Islet precursor cell (in vitro differentiated cells): ENCODE measurements at places on chromosomes 3 and 15.

DNA sequence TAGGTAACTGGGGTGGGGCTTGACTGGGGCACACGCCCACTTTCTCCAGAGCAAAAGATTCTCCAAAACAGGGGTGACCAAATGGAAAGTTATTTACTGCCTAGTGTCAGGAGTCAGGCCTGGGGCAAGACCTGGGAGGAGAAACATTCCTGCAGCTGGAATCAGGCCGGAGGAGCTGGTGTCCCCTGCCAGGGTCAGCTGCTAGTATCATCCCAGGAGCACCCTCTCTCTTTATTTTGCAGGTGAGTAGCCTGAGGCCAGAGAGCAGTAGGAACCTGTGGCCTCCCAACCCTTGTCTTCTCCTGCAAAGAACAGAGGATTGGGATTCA, 32.9 kb downstream of the DNAJB8 start:
- DNase-seq, result peak; percentile 96

DNA sequence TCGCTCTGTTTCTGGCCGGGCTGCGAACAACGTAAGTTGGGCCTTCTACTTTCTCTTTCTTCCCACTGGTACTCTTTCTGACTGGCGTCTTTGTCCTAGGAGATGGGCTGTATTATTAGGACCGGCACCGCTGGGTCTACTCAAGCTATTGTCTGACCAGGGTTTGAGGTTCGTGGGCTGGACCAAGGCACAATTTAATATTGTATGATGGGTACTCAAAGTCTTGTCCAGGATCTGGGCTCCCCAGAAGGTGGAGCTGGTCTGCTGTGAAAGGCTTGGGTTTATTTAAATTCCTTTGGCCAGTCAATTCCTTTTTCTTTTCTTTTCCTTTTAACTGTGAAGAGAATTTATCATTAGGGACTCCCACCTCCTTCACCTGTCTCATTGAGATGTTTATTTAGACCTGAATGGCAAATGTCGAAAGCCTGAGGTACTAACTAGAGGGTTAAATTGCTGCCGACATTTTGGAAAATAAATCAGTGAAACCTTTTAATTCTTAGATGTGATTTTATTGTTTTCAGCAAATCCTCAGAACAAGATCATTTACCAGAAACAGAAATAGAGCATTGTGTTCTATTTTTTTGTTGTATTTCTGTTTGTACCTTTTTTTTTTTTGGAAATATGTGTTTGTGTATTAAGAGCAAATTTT, 410 bp downstream of the LRRC49 start:
- peak; percentile 60 for DNase-seq

DNA sequence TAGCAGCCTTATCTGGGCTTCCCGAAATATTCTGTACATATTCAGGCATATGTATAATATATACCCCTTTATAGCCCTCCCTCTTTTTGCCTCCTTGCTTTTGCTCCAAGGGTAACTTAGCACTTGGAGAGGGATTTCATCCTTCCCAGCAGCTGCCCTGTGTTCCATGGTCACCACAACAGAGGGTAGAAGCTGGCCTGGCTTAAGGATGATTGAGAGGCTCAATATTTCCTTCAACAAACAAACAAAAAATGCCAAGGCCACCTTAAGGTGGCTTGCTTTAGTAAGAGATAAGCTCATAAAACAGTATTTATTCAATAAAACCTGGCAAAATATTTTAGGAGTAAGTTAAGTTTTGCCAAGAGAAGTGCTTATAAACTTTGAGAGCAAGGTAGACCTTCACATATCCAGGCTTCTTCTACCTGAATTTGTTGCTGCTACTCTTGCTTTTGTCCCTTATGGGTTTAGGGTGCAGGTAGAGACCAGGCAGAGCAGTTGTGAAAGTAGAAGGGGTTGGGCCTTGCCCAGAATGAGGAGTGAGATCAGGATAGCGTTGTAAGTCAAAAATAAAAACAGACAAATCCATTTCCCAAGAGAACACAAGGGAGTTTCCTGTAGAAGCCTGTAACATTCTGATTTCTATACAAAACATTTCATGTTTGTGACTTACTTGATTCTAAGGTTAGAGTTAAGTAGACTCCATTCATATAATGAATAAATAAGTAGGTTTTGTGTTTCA, 52.7 kb upstream of the ATOSA start:
- DNase-seq, result no peak

- DNase-seq, result no peak
These were observed 18.9 kb downstream of the RAP2B start for GRCh38 chr3:153180860-153181372.

DNA sequence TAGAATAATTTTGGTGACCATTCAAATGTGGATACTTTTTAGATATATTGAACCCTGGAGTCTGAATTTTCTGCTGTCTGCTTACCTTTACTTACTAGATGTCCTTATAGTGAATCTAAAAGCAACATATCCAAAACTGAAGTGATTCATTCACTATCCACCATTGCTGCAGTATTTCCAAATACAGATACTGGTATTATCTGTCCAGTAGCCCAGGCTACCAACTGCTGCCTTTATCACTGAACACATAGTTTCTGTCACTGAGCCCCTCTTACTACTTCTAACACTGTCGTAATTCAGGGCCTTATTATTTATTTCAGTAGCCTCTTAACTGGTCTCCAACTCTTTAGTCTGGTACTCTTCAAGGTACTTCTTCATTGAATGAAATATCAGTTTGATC, 49.2 kb downstream of the SLMAP start:
- no peak for DNase-seq

- DNase-seq, result peak; percentile 46
These were observed 4.4 kb upstream of the ZNF589 start for GRCh38 chr3:48236531-48236930.

GRCh38 chr15:65638681-65639089, 16.9 kb downstream of the SLC24A1 start:
- no peak for DNase-seq

DNA sequence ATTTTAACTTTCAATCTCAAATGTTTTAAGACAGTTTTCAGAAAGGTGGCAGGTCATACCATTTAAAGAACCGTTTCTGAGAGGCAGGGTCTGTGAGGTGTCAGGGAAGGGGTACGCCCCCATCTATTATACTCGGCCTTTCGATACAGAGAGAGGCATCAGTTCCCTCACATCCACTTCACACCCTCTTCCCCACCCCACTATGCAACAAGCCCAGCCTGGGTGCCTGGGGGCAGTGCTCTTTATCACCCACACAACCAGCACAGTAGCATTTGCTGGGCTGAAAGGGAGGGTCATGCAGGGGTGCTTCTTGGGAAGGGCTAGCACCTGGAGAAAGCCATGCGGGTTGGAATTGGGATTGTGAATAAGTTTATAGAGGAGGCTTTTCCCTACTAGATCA, 56.0 kb upstream of the KCNMB2 start:
- DNase-seq, result no peak

- peak; percentile 40 for DNase-seq
These were observed 15.9 kb downstream of the LYSMD4 start for GRCh38 chr15:99717161-99718009.

DNA sequence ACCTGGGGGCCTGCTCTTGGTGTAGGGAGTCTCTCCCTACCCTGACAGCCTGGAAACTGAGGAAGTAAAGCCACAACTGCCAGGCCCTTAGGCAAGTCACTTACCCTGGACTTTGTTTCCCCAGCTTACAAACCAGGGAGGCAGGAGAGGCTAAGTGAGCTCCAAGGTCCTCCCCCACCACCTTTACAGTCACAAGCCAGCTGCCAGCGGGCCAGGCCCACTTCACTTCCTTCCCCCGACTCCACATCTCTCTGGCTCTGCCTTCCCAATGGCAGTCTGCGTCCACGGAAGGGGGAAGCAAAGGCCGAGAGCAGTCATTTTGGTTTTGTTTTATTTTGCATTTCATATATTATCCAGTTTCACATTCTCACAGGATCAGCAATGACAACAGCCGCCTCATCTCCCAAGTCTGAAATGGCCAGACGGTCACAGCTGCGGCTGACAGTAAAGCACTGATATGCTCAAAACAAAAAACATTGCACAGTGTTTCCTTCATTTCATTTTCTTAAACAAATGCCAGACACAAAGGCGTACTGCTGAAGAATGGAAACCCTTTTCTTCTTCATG, 35.7 kb downstream of the RBPMS2 start:
- DNase-seq, result no peak

DNA sequence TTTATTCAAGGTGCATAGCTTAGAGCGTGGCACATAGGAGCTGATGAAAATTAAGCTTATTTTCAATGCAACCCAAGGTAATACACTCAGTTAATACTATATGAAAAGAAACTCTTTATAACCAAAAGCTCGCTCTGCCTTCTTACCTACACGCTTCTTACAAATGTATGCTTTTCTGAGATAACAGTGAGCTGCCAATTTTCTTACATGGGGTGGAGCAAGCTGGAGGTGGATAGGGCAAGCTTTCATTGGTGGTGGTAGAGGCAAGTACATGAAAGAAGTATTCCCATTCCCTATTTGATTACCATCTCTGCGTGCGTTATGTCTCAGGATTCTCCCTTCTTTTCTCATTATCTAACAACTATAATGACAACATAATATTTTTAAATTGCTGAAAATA, 8.9 kb downstream of the DZIP3 start:
- no peak for DNase-seq

DNA sequence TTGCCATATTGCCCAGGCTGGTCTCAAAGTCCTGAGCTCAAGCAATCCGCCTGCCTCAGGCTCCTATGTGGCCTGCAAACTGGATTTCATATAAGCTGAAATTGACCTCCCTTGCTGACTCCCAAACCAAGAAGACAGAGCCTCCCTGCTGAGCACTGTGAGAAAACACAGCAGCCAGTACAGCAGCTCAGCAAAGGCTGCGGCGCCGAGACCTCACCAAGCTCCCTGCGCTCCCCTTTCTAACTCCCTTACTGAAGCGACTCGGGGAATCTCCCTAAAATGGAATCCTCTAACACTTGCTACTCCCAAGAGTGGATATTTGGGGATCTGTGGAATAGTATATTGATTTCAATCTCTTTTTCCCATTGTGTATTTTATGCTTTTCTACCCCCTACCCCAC, 34.6 kb downstream of the MUC20 start:
- no peak for DNase-seq

DNA sequence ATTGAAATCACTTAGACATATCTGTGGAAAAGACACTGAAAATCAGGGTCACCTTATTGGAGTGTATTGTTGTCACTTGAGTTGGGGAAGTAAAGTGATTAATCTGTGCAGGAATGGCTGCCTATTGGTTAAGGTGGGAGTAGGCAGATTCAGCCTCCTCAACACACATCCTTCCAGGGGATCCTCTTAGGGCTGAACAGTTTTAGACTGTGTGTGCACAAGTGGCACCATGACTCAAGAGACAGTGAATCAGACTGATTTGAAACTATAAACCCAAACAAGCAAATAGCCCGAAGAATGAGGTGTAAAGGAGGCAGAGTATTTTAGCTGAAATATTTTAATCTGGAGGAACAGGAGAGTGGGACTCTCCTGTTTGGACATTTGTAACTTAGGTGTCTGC, 4.9 kb downstream of the ABHD17C start:
- no peak for DNase-seq

DNA sequence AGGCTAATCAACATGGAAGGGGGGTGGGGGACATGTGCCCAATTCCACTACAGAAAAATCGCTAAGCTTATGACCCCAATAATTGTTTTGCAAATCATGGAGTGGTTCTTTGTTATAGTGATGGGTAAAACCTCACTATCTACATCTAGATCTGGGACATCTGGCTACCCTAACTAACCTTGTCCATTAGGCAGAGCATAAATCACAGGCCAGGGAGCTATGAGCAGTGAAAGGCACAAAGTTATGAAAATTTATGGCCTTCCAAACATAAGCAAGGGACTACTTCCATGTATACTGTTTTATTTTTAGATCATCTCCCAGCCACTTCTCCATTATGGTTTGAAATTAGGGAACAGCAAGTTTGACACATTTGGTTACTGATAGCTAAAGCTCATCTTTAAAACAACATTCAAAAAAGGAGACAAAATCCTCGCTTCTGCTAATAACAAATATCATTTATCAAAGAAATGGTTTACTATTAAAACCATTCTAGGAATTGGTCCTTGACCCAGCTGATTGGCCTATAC, 78.3 kb downstream of the RSL24D1 start:
- no peak for DNase-seq

DNA sequence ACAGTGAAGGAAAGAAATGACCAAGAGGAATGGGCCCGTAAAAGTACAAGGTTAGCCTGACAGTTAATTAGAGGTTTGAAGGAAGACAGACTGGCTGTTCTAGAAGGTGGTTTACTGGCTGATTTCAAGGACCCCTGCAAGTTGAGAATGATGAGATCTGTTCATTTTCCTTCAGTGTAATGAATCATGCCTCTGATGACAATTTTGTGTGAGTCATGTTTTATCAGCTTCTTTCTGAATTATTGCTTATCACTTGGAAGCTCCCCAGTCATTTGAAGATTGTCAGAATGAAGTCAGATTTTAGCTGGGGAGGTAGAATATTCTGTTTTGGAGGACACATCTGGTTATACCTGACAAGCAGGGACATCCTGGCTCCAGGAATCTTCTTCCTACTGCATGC, 50.6 kb downstream of the DRD3 start:
- DNase-seq, result no peak

GRCh38 chr3:30871720-30872119, 22.7 kb downstream of the GADL1 start:
- DNase-seq, result no peak

DNA sequence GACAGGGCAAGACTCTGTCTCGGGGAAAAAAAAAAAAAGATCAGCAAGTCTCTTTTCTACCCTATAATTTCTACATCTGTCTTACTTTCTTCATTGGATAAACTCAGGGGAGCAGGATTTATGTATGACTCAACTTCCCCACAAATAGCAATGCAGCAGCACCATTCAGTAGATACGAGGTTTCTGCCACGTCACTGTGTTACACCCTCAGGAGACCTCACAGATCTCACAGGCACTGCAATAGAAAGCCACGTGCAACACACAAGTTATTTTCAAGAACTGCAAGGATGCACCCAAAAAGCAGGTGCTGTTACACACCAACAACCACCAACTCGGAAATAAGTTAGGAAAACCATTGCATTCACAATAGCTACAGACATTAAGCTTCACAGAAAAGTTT, 30.2 kb downstream of the TSPAN3 start:
- DNase-seq, result no peak

DNA sequence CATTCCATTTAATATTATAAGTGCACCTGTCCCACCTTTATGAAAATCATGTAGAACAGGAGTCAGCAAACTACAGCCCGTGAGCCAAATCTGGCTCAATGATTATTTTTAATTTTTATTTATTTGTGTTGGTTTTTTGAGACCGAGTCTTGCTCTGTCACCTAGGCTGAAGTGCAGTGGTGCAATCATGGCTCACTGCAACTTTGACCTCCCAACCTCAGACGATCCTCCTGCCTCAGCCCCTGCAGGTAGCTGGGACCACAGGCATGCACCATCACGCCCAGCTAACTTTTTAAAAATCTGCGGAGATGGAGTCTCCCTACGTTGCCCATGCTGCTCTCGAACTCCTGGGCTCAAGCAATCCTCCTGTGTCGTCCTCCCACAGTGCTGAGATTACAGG, 42.0 kb downstream of the MYO1E start:
- DNase-seq, result no peak

DNA sequence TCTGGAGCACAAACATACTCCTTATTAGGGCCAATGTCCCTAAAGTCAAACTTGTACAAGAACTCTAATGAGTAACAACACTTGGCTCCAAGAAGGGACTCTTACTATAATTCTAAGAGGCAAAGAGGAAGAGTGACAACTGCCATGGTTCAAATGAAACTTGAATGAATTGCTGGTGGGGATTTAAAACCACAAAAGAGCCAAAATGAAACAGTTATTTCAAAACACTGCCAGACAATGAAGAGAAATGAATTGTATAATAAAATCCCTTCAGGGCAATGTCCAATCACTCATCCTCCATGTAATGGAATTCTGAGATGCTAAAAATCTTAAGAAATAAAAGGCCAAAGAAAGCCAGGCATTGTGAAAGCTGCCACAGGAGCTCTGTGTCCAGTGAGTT, 14.2 kb downstream of the THRB start:
- DNase-seq, result no peak

- peak; percentile 76 for DNase-seq
These were observed 92.0 kb upstream of the TRIM42 start for GRCh38 chr3:140585828-140586227.
